ENCODE measurements at places on chromosomes 1 and 21. TPM values are rescaled to one million over a fixed set of nuclear protein-coding genes. Genes with fewer than 3 reads are reported as not detected.

Gene SLC41A1
- 18.7 TPM for total RNA-seq

GRCh38 chr1:221921936-221922335, 180.0 kb upstream of the DUSP10 start:
- H3K36me3 ChIP-seq, result no peaks in the 10 kb centered on the region
- DNase-seq, result no peak
- H3K4me1 ChIP-seq, result no peaks in the 10 kb centered on the region
- H3K27ac ChIP-seq, result no peak overlapping the region
- peaks cover 2% of the 10 kb centered on the region for H3K27me3 ChIP-seq

Gene SPATA45
- total RNA-seq, result not detected

Gene SLC44A3
- total RNA-seq, result 75.4 TPM

DNA sequence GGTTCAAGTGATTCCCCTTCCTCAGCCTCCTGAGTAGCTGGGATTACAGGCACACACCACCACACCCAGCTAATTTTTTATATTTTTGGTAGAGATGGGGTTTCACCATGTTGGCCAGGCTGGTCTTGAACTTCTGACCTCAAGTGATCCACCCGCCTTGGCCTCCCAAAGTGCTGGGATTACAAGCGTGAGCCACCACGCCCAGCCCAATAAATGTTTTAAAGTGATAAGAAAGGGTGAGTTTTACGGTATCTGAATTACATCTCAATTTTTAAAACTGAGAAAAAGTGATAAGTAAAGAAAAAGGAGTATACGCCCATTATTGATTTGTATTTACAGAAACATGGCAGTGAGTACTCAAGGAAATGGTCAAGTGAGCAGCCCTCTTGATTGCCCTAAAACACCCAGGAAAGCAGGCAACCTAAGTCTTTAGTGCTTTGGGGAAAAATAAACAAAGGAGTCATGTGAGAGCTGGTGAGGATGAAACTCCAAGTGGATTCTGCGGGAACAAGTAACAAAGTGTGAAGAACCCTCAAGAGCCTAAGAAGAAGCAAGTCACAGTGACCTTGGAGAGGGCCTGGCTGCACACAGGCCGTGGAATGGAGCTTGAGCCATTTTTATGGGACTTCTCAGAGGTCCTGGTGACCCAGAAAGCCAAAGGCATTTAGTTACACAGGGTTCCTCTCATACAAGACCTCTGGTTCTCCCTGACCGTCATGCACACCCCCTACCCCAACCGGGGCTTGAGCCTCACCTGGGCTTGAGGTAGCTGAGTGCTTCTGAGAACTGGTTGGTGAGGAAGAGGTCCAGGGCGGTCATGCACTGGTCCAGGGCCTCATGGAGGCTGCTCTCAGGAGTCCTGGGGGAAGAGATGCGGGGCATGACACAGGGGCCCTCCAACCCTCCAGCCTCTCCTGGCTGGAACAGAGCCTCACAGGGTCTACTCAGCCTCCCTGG, 9.1 kb downstream of the TTC39A start:
- H3K27ac ChIP-seq, result no peak overlapping the region
- no peak for DNase-seq
- H3K4me3 ChIP-seq, result no peak overlapping the region

DNA sequence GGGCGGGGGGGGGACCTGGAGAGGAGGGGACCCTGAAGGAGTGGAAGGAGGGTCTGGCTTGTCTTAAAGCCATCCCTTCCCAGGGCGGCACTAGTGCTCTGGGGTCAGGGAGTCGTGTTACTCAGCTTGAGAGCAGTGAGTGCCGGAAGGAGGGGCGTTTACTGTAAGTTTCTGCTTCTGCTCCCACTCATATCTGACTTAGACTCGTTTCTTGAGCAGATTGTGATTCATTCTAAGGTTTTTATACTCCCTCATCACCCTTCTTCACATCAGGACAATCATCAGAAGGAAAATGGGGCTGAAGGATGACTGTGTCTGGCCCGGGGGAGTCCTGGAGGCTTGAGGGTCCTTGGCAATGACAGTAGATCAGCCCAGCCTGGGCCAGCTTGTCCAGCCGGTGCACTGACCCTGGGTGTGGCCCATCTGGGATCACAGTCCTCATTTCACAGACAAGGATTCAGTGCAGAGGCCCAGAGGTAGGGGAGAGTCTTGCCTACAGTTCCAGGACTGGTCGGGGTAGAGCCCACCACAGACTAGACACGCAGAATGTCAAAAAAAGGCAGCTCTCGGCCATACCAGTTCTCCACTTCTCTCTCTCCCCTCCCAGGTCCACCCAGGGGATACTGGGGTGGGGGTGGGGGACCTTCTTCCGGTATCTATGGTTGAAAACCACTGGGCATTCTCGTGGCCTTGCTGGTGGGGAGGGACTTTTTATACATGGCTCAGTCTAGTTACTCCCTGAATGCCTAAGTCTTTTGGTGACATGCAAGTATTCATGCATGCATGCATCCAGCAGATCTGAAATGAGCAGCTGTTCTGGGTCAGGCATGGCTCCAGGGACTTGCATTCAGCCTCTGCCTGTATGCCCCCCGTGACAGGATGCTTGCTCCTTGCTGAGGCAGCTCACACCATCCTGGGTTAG, 5.1 kb downstream of the TNFRSF8 start:
- peaks cover 60% of the 10 kb centered on the region for H3K27me3 ChIP-seq
- H3K27ac ChIP-seq, result peak overlapping the region; percentile 50
- H3K4me3 ChIP-seq, result no peak overlapping the region
- no peak for DNase-seq
- no peaks in the 10 kb centered on the region for H3K36me3 ChIP-seq

Gene KPRP
- total RNA-seq, result not detected

Gene NKAIN1
- total RNA-seq, result 15.5 TPM

GRCh38 chr1:42950116-42950481, 8.6 kb downstream of the SLC2A1 start:
- peak overlapping the region; percentile 15 for H3K27ac ChIP-seq
- H3K4me3 ChIP-seq, result no peak overlapping the region
- peaks cover 4% of the 10 kb centered on the region for H3K36me3 ChIP-seq
- no peak for DNase-seq

- no peak overlapping the region for H3K4me3 ChIP-seq
- H3K27me3 ChIP-seq, result no peaks in the 10 kb centered on the region
- DNase-seq, result no peak
- no peaks in the 10 kb centered on the region for H3K36me3 ChIP-seq
- H3K27ac ChIP-seq, result peak overlapping the region; percentile 77
Observed at GRCh38 chr1:116433275-116434257, 60.5 kb downstream of the ATP1A1 start.

Gene C8A
- total RNA-seq, result 0.77 TPM

DNA sequence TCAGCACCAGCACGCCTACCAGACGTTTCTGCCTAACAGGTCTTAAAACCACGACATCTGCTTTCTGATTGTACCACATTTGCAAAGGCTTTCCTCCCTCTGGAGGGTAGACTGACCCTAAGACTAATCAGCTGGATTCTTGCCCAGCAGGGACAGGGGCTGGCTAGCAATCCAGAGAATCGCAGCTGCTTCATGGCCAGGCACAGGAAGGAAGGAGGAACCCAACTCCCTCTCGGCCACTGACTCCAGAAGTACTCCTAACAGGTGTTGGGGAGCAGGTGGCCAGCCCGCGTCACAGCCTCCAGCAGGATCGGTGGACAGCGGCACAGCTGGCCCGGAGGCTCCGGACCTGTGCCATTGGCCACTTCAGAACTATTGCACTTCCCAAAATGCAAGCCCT, 180.8 kb downstream of the NPHP4 start:
- no peaks in the 10 kb centered on the region for H3K36me3 ChIP-seq
- DNase-seq, result no peak
- peaks cover 3% of the 10 kb centered on the region for H3K4me1 ChIP-seq
- peaks cover 7% of the 10 kb centered on the region for H3K27me3 ChIP-seq

Measured in progenitor cell of endocrine pancreas (in vitro differentiated cells).